Hippocampal formation (tissue), 2 donors: ENCODE measurements at places on chromosomes 16 and 17.

GRCh38 chr17:63931981-63932561 lies at the start of gene CD79B:
CD79B (minus strand) TSS chr17:63932331; CDS start chr17:63932261, 70 bp downstream.
- no peak for DNase-seq

DNA sequence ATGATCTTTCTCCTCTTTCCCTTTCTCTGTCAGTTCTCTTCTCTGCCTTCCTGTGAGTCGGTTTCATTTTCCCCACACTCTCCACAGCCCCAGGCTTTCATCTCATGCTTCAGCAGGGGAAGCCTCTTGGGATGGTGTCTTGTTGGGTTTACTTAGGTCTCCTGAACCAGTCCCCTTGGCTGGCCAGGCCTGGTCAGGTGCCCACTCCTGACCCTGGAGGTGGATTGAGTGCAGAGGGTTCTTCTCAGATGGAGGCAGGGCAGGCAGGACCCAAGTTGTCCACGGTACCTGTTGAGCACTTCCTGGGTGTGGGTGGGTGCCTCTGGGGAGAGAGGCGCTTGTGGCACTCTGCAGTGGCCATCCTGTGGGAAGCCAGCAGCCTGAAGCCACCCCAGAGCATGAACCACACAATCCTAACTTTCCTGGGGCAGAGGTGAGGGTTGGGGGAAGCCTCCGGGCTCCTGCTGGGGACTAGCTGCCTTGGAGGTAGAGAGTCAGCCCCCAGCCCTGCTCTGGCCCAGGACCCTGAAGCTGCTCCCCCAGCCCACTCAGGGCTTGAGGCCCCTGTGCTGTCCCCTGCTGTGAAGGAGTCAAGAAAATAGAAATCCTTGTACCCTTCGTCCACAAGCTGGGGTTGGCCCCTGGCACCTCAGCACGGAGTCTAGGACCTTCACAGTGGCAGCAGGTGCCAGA lies 2.0 kb upstream of the RAP1GAP2 start:
- no peak for DNase-seq

GRCh38 chr17:17549732-17550366 lies 41.7 kb downstream of the PEMT start:
- DNase-seq: peak; percentile 12

DNA sequence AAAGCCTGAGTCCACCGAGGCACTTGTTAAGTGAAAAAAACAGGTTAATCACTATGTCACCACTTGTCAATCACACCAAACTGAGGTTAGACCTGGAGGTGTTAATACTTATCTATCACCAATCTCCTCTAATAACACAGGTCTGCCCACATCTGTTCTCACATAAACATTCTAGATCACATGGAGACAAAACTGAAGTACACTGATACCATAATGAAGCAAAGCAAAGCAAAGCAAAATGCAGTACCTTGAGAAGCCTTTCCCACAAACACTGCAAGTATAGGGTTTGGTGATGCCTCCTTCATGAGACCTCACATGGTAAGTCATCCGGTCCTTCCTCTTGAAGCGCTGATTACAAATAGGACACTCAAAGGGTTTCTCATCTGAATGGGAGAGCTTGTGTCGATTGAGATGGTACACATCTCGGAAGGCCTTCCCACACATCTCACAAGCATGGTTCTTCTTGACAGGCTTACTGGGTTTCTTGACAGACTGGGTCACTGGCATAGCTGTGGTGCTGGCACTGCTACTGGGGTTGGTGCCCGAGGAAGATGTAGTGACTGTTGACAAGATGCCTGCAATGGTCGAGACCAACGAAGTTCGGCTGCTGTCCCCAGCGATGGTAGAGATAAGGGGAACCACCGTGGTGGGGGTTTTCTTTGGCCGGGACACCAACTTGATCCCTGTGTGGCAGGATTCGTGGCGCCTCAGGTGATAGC lies 5.4 kb downstream of the VEZF1 start:
- DNase-seq: no peak

DNA sequence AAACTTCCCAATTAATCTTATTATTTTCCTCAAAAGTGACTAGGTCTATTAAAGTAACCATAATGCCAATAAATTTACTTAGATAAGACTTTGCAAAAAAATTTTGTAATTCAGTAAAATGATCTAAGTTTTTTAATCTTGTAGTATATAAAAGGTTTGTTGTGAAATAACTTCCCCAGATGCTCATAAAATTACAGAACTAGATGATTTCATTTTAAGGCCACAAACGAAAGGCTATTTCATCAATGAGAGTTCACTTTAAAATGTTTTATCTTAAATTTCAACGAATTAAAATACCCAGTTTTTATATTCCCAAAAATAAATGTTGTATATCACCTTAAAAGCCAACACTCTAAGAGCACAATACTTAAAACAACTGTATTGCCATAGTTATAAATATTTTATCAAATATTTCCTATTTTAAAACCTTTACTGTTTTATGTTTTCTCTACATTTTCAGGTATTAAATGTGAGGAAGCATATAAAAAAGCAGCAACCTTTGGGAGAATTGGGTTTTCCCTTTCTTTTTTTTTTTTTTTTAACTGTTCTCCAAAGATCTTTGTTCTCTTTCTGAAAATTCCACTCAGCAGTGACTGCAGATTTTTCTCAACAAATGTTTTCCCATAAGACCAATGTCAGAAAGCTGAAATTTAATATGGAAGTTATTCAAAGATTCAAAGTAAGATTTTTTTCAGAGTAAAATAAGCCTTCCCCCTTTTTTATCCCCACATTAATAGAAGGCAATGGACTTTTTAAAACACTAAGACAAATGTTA lies 169.9 kb downstream of the CYB561 start:
- no peak for DNase-seq

- no peak for DNase-seq
Observed at GRCh38 chr17:60542071-60542470, 16.0 kb upstream of the APPBP2 start.

GRCh38 chr16:85498607-85499006 lies 114.5 kb upstream of the GSE1 start:
- no peak for DNase-seq

DNA sequence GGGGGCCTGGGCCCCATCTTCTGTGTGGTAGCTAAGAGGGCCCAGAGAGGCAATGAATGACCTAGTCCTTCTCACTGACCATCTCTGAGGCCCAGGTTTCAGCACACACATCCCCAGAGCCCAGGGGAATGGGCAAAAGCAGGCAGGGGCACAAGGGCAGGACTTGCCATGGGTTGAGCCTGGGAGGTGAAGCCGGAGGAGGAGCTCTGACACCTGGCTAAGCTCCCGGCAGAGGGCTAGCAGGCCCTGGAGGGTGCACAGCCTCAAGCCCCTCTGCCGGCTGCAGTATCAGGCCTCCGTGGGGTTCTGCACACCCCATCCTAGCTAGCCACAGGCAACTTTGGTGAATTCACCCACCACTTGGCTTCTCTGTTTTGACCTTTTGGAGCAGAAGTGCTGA lies 5.3 kb downstream of the SRCIN1 start:
- DNase-seq: no peak

DNA sequence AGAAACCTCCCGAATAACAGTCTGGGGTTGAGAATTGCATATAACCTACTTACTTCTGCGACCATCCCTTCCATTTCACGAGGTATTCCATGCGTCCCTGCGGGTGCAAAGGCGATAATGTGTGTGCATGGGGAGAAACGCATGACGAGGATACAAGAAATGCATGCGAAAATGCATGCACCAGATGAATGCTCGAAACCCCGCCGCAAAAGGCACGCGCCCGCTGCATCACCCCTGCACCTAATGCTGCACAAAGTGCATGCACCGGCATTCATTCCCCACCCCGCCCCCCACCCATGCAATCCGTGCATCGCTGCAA lies 474 bp downstream of the CBX8 start:
- no peak for DNase-seq

DNA sequence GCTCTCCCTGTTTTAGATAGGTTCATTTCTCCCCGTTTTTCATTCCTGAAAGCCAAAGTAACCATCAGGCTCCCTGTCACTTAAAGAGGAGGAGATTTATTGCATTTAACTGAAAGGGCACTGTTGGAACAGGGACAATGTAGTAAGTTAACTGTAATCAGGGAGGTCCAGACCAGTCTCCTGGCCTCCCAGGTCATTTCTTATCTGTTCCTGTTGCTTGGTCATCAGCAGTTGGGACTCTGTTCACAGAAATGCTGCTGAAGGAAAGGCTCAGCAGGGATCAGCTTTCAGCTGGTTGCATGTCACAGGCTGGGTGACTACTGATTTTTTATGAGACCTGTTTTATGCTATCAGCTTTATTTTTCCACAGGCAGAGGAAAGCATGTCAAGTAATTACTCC lies 622.6 kb upstream of the GOT2 start:
- no peak for DNase-seq

GRCh38 chr17:47318197-47318918 lies 5.4 kb upstream of the EFCAB13 start:
- no peak for DNase-seq

DNA sequence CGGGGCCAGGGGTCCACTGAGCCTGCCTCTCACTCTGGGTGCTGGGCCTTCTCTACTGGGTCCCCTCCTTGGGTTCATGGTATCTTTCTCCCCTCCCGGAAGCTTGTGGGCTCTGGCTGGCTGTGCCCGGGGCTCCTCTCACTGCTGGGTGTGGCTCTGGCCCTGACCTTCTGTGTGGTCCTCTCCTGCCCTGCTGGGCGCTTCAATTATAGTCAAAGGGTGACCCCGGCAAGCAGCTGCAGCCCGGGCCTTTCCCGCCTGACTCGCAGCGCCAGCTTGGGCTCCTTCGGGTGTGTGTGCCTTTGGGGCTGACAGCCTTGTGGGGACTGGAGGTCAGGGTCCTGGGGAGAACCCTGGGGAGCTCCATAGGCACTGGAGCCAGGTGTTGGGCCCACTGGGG lies 54.2 kb upstream of the PVALEF start:
- no peak for DNase-seq

DNA sequence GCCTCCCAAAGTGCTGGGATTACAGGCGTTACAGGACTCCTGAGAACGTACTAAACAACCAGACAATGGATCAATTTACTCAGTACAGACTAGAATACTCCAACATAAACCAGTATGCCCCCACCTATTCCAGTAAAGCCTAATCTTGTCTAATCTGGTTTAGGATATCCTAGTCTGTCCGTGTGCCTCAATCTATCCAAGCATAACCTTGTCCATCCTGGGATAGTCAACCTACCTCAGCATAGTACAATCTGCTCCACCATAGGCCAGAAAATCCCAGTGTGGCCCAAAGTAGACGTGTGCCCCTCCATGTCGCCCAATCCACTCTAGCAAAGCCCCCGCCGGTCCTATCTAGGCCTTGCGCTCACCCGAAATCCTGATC lies 625 bp downstream of the DVL2 start:
- DNase-seq: no peak

GRCh38 chr17:47704736-47705135 lies 10.8 kb downstream of the TBKBP1 start:
- DNase-seq: no peak

DNA sequence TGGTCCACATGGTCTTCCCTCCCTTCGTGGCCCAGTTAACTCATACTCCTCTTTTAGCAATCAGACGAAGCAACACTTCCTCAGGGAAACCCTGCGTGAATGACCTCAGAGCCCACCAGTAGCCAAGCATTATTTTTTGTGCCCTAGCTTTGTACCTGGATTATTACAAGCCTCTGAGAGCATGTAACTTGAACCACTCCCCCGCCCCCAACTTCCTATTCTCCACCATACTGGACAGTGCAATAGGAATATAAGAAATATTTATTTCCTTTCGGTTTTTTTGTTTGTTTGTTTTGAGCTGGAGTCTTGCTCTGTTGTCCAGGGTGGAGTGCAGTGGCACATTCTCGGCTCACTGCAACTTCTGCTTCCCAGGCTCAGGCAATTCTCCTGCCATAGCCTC lies 2.9 kb downstream of the CPPED1 start:
- no peak for DNase-seq

DNA sequence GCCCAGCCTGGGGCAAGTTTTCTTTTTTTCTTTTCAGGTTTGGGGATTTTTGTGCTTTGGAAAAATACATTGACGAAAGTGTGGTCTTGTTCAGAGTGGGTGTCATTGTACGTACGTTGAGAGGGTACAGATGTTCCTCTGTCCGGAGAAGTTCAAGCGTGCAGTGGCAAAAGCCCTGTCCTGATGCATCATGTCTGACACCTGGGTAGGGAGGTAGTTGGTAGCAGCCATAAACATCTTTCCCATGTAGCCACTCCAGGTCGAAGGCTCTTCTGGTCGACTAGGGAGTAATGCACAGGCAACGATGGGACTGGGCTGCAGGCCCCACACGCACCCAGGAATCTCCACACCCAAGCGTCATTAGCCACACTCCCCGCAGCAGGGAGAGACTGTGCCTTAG lies 27.4 kb downstream of the WIPI1 start:
- DNase-seq: no peak

DNA sequence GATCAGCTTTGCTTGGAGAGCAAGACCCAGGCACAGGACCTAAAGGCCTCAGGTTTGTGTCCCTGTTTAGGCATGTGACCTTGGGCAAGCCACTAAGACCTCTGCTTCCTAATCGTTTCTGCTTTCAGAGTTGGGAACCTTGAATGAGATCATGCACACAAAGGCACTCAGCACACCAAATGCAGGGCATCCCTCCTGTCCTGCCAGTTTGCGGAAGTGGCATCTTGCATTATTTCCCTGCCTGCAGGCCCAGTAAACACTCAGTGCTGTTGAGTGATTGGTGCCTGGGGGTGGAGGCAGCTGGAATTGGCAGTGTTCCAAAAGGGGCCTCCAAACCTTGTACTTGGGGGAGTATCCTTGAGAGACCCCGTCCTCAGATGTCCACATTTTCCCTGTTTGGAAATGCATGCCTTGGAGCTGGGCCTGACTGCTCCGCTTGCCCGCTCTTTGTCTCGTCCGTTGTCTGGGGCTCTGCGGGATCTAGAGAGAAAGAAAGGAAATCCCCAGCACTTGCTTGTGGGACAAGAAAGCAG lies 28.7 kb downstream of the MRM1 start:
- DNase-seq: no peak

DNA sequence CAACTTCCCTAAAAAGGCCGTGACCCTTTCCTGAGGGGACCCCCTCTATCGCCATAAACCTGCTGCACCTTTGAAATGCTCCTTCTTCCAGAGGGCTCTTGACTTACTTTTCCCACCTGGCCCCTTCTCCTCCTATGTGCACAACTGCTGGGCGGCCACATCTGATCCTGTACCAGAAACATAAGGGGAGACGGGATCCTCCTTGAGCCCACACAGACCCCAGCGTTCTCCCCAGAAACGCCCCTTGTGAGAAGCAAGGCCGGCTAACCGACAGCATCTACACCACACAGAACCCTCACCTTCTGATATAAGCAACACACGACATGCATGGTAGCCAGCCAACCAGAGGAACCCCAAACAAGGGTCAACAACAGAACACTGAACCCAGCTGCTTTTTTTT lies 14.2 kb upstream of the MNT start:
- no peak for DNase-seq

DNA sequence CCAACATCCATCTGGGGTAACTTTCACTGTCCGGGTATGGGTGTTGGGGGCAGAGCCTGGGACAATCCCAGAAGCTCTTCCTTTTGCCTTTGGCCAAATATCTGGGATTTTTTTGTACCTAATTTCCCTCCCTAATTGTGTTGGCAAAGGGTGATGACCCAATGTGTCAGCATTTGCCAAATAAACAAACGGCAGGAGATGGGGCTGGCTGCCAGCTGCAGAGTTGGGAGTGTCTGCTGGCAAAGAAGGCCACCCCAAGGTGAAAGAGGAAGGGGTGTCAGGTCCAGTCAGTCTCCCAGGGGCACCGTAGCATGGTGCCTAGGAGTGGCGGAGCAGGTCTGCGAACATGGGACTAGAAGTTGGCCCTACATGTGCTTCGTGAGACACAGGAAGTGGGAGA lies 73.0 kb downstream of the SLC6A2 start:
- DNase-seq: no peak
